Heart left ventricle (tissue), 16 donors: ENCODE measurements at places on chromosomes 6 and 20. TPM values are rescaled to one million over a fixed set of nuclear protein-coding genes. Genes with fewer than 3 reads are reported as not detected.
A peak's percentile ranks its signal among the peaks of the same experiment; 100 is the strongest.

- DNase-seq, result no peak
Measured at GRCh38 chr20:17545127-17545526, 13.9 kb upstream of the BFSP1 start.

DNA sequence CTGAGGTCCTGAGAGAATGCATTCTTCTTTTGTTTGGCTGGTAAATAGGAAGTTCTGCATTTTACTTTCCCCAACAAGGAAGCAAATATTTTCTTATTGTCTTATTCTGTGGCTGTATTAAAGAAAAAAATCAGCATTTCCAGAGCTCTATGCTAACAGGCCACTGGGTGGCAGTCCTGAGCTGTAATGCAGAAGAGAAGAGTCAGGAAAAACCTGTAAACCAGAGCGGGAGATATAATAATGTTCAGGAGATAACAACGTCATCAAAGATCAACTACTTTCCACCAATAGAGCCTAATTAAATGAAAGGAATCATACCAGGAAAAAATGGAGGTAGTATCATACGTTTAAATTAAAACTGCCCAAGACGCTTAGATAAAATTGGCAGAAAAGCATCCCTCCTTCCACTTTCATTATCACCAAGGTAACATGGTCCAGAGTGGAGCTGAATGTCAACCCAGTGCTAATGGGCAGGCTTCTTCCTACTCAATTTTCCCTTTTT is 55.6 kb upstream of the CARMIL1 start:
- peak; percentile 50 for DNase-seq

DNA sequence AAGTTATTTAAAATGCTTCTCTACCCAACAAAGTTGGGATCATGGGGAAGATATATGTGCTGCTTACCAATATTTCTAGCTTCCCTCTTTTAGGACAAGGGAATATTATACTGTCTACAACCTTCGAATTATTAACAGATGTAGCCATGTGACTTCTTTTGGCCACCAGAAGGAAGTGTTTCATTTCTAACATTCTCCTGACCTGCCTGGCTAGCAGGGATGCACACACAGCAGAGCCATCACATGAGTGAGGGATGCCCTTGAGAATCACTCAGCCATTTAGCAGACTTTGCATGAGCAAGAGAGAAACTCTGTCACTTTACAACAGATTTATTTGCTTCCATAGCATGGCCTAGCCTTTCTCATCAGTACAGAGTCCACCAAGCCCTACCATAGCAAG is 230.7 kb upstream of the MARCKS start:
- DNase-seq, result no peak

DNA sequence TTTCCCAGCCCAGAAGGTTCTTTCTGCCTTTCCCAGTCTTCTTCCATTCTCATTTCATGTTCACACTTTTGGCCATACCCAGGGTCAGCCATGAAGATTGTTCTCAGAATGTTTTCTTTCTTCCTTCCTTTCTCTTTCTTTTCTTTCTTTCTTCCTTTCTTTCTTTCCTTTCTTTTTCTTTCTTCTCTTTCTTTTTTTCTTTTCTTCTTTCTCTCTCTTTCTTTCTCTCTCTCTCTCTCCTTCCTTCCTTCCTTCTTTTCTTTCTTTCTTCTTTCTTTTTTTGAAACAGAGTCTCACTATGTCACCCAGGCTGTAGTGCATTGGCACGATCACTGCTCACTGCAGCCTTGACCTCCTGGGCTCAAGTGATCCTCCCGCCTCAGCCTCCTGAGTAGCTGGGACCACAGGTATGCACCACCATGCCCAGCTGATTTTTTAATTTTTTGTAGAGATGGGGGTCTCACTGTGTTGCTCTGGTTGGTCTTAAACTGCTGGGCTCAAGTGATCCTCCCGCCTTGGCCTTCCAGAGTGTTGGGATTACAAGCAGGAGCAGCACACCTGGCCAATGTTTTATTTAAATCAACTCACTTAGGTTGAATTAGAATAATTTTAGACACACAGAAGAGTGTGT is 13.1 kb upstream of the FAM110A start:
- no peak for DNase-seq

The ID4 gene
- 2.9 TPM for total RNA-seq

GRCh38 chr6:110528101-110528929 is 51.9 kb upstream of the SLC22A16 start:
- peak; percentile 39 for DNase-seq
